NCI-H510A (cell line): ENCODE measurements at places on chromosomes 7 and 10.

DNA sequence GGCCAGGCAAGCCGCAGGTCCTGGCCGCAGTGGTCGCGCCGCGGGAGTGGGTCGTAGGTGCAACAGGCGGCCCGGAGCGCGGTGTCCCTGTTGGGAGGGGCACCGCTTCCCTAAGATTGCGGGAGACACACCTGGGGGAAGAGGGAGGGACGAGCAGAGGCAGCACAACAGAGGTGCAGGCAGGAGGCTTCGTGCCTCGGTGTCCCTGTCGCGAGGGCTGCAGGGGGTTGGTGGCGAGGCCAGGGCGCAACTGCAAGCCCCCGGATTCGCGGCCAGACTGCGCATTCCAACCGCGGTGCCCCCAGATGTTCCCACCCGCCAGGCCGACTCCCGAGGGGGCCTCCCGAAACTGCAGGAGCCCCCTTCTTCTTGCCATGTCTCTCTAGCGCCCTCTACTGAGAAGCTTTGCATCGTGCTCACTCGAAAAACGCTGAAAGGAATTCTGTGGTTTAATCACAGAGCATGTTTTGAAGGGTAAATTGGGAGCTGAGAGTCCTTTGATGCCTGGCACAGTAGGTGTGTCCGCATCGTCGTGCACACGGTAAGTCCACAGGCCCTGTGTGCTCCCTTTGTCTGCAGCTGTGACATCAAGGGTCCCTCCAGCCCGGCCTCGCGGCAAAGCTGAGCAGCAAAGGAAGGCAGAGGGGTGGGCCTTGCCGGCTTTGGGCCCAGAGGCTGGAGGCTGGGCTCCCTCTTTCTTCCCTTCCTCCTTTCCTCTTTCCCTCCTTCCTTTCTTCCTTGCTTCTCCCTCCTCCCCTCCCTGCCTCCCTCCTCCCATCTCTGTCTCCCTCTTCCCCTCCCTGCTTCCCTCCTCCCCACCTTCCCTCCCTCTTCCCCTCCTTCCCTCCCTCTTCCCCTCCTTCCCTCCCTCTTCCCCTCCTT is 6.2 kb upstream of the MBL2 start:
- no peak for DNase-seq

GRCh38 chr7:130804220-130804619 is 70.2 kb upstream of the KLF14 start:
- DNase-seq = no peak

DNA sequence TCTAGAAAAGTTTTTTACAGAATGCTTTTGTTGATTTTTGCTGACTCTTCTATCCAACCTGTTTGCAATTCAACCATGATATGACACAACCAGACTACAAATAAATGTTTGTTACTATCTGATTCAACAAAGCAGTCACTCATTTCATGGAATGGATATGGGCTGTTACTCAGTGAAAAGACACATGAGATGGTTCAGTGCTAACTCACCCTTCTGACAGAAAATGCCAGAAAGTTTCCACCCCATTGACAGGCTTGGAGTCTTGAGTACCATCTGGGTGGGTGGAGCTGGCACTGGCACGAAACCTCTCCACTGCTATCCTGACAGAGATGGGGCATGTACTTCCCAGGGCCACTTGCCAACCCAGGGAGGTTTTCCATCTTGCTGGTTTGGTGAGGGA is 39.5 kb downstream of the RBM28 start:
- no peak for DNase-seq

DNA sequence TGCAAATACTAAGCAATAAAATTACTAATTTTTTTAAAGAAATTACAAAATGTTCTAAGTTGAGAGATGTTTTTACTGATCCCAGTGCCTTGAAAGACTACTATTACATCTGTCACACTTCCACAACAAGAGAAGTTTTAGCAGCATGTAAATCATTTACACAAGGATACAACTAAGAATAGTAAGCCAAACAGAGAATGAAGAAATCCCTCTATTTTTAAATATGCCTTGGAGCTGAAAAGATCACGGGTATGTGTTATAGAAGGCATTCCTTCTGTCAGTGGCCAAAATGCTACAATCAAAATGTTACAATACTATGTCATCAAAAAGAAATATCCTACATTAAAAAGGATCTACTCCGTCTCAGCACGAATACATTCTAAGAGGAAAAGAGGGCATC is 52.6 kb downstream of the LARP4B start:
- DNase-seq = no peak
